T-cell (primary cell): ENCODE measurements at places on chromosomes 11 and 22. TPM values are rescaled to one million over a fixed set of nuclear protein-coding genes. Genes with fewer than 3 reads are reported as not detected.

- no peaks in the 10 kb centered on the region for H3K36me3 ChIP-seq
- H3K27ac ChIP-seq, result no peak overlapping the region
- H3K27me3 ChIP-seq, result peaks cover 59% of the 10 kb centered on the region
- no peak for DNase-seq
These were observed 1.1 kb upstream of the NECTIN1 start for GRCh38 chr11:119729951-119730613.

GRCh38 chr11:76329983-76330382, 50.9 kb downstream of the THAP12 start:
- H3K4me3 ChIP-seq, result no peak overlapping the region
- no peaks in the 10 kb centered on the region for H3K36me3 ChIP-seq

DNA sequence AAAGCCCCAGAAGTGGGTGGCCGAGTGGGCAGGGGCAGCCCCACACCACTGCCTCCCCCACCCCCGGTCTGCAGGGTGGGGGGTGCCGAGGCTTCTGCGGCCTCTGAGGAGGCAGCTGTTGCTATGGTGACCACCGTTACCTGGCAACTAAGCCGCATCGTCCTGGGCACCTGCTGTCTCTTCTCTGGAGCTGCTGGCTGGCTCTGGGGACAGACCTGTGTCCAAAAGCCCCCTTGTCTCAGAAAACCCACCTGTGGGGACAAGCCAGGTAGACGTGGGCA, 79.9 kb upstream of the PRR5 start:
- no peak overlapping the region for H3K4me3 ChIP-seq
- peaks cover 8% of the 10 kb centered on the region for H3K4me1 ChIP-seq
- H3K27me3 ChIP-seq, result peaks cover 16% of the 10 kb centered on the region
- DNase-seq, result peak; percentile 24

Gene CHADL
- 1.2 TPM for total RNA-seq

DNA sequence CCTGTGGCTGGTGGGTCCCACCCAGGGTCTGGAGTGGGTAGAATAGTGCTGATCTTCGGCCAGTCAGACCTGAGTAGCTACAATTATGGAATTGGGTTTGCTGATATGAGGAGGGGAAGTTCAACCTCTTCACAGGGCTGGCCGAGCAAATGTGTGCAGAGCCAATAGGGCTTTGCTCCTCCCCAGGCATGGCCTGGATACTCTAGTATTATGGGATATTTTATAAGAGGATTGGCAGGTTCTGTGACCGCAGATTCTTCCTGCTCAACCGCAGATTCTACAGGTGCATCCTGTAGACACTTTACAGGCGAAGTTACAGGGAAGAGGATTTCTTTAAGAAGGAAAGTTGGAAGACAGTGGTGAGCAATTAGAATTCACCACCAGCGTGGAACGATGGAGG, 44.3 kb downstream of the TBC1D22A start:
- DNase-seq, result no peak
- H3K4me1 ChIP-seq, result peaks cover 4% of the 10 kb centered on the region
- no peak overlapping the region for H3K27ac ChIP-seq
- H3K4me3 ChIP-seq, result no peak overlapping the region
- no peaks in the 10 kb centered on the region for H3K27me3 ChIP-seq
- peaks cover 6% of the 10 kb centered on the region for H3K36me3 ChIP-seq
